ENCODE measurements at places on chromosomes 16 and 17.
A peak's percentile ranks its signal among the peaks of the same experiment; 100 is the strongest.

- no peak for DNase-seq
Measured at GRCh38 chr17:58911741-58912343, 156.2 kb downstream of the PPM1E start.

DNA sequence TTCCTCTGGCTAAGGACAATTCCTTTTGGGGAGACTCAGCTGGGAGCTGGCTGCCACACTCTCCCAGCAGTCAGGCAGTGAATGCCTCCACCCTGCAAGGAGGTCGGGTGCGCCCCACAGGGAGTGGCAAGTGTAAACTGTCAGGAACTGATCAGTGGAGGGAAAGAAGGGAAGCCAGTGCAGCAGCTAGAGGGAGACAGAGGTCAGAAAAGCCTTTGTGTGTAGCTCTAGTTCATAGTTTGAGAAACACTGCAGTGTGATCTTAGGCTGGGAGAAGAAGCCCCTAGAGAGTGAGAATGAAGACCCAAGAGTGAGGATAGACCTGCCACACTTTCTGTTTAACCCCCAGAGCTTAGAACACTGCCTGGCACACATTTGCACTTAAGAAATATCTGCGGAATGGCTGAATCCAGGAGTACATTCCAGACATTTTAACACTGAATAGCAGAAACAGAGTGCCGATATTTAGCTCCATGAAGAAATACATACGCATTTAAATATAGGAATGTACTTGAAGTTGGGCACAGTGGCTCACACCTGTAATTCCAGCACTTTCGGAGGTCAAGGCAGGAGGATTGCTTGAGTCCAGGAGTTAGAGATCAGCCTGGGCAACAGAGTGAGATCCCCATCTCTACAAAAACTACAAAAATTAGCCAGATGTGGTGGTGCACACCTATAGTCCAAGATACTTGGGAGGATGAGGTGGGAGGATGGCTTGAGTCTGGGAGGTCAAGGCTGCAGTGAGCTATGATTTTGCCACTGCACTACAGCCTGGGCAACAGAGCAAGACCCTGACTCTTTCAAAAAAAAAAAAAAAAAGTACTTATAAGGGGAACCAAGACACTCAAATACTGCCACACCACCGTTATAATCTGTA, 11.1 kb upstream of the SLC5A11 start:
- DNase-seq = no peak

DNA sequence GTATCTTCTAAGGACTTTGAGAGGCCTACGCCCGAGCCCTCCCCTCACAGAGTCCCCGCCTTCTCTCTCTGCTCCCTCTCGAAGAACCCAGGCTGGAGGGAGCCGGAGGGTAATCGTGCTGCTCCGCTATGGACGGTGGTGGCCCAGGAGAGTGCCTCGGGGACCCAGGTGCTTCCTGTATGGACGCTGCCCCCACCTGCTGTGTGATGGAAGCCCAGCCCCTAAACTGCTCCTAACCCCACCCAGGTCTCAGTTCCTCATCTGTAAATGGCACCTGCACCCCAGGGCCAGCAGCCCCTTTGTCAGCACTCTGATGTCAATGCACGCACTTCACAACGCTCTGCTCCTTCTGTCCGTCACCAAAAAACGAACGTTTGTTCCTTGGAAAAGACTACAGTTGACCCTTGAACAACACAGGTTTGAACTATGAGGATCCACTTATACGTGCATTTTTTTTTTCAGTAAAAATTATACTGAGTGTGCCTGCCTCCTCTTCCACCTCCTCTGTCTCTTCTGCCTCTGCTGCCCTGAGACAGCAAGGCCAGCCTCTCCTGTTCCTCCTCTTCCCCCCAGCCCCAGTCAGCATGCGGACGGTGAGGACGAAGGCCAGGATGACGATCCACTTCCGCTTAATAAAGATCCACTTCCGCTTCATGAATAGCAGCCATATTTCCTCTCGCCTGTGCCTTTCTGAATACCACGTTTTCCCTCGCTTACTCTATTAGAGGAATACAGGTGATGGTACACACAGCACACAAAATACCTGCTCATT, 118.3 kb downstream of the BANP start:
- no peak for DNase-seq

GRCh38 chr17:17356149-17356930, 53.2 kb downstream of the NT5M start:
- DNase-seq = peak; percentile 47

GRCh38 chr17:39547713-39548478, 59.8 kb downstream of the NEUROD2 start:
- DNase-seq = peak; percentile 69

- no peak for DNase-seq
Measured at GRCh38 chr17:5598457-5598856, 14.1 kb upstream of the NLRP1 start.

- no peak for DNase-seq
Measured at GRCh38 chr17:51496378-51496777, 236.0 kb downstream of the UTP18 start.

GRCh38 chr17:73485130-73485529, 159.1 kb downstream of the SDK2 start:
- no peak for DNase-seq

GRCh38 chr16:56354746-56355145, 70.6 kb downstream of the AMFR start:
- no peak for DNase-seq

GRCh38 chr17:17189559-17189958, 16.6 kb downstream of the PLD6 start:
- DNase-seq = no peak

DNA sequence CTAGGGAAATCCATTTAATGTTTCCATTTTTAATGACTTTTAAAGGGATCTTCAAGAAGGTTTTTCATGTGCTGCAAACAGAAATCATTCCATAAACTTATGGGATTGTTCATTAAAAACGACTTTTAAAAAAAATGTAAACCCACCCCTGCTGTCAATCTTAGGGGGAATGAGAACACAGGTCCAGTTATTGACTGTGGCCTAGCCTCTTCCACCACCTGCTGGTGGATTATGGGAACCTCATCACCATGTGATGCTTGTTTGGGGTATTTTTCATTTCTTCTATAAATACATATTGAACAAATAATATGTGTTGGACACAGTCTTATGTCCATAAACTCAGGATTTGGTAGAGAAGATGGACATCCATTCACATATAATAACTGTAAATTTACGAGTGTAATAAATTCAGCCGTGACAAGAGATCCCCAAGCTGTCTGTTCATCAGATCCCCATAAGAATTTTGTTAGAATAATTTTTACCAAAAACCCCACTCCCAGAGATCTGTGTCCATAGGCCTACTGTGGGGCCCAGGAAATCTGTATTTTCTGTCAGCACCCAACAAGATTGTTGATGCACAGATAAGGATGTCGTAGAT, 42.0 kb upstream of the TMC5 start:
- DNase-seq = no peak

All from stimulated activated CD8-positive, alpha-beta memory T cell treated with anti-CD3 and anti-CD28 coated beads, Interleukin-12 subunit alpha, Interleukin-12 subunit beta, amount 100 ng/mL, for 1 hour (primary cell).